CD14-positive monocyte (primary cell): ENCODE measurements at places on chromosomes 1 and 21.
A peak's percentile ranks its signal among the peaks of the same experiment; 100 is the strongest.

- no peak for DNase-seq
These were observed 28.3 kb downstream of the NCMAP start for GRCh38 chr1:24584171-24584647.

- DNase-seq, result no peak
These were observed 622.6 kb downstream of the ADGRL2 start for GRCh38 chr1:82423174-82423815.

GRCh38 chr1:203175827-203176241 lies 208 bp upstream of the MYBPH start:
- peak; percentile 62 for DNase-seq

DNA sequence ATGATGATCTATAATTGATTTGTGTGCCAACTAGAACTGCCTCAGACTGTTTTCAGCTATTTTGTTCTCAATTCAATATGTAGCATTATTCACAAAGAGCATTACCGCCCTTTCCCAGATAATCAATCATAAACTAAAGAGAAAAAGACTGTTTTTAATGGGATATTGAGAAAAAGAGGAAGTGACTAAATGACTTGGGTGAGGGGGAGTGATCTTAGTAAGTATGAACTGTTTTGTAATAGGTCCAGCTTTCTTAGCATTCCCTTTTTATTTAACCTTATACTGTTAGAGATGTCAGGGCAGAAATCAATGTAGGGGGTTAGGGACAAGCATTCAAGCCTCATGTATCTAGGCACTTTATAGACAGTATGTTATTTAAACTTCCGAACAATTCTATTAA lies 157.8 kb upstream of the DPYD start:
- no peak for DNase-seq

DNA sequence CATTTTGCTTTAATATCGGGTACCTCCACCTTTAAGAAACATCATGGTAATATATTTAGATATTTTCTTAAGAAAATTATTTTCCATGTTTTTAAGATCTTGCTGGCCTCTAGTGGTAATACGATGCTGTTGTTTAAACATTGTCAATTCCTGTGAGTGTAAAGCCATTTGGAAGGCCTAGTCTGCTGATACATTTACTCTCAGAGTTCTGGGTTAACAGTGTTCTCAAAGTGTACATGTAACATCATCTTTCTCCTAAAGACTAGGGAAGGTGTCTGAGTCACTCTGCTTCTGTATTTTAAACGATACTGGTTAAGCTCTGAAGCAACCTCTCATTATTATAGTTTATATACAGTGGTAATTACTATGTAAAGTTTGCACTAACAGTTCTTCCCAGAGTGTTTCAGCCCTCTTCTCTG lies 189.1 kb downstream of the RASAL2 start:
- DNase-seq, result peak; percentile 80
